Stimulated activated CD8-positive, alpha-beta memory T cell treated with anti-CD3 and anti-CD28 coated beads, Interleukin-4, amount 100 ng/mL, for 4 hours (primary cell): ENCODE measurements at places on chromosomes 5 and 9.

GRCh38 chr9:13139641-13140171 is 139.8 kb downstream of the MPDZ start:
- no peak for DNase-seq

GRCh38 chr5:8905021-8905420 is 640.9 kb downstream of the SEMA5A start:
- no peak for DNase-seq

- no peak for DNase-seq
Observed at GRCh38 chr9:137189297-137190295, 1.1 kb downstream of the SSNA1 start.

DNA sequence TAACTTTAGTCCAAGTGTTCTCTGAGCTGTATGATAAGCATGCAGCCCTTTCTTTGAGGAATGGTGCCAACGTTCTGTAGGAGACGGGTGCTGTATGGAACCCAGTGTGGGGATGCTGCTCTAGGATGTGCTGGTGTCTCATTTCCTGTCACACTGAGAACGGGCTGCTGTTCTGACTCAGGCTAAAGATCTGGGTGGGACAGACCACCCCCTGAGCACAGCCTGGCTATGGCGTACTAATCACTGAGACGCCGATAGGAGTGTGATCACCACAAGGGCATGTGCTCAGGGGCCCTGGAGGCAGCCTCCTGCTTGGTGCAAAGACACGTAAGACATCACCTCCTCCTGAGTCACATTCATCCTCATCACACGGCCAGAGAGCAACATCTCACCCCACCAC is 240.4 kb downstream of the IRX2 start:
- no peak for DNase-seq

- DNase-seq, result no peak
Observed at GRCh38 chr5:32991421-32991815, 280.3 kb downstream of the NPR3 start.

- DNase-seq, result peak; percentile 92
Observed at GRCh38 chr5:176537554-176538229, 490 bp upstream of the RNF44 start.

- DNase-seq, result no peak
Observed at GRCh38 chr5:102223542-102224477, 72.3 kb downstream of the SLCO4C1 start.

- DNase-seq, result no peak
Observed at GRCh38 chr9:76032797-76033373, 142.4 kb downstream of the PCSK5 start.

- no peak for DNase-seq
Observed at GRCh38 chr9:121921444-121921843, 171.7 kb downstream of the TTLL11 start.
